Cerebellar cortex (tissue), 1 donor: ENCODE measurements at places on chromosomes 12 and 14.

- no peak for DNase-seq
Measured at GRCh38 chr12:124493809-124494750, 73.3 kb downstream of the NCOR2 start.

DNA sequence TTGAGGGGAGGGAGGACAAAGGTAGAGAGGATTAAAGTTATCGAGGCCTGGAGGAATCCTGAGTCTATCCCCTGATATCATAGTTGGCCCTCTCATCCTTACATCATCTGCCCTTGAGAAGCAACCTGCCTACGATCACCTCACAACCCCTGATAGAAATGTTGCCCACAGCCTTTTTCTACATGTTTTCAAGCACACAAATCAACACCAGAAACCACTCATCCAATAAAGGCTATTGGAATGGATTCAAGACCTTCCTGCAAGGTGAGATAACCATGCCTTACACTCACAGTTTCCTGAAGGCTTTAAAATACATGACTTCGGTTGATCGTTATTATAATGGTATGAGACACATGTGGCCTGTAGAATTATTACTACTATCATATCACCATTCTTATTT lies 175.7 kb upstream of the EGLN3 start:
- no peak for DNase-seq

- no peak for DNase-seq
Measured at GRCh38 chr14:47778631-47779030, 103.2 kb upstream of the MDGA2 start.

DNA sequence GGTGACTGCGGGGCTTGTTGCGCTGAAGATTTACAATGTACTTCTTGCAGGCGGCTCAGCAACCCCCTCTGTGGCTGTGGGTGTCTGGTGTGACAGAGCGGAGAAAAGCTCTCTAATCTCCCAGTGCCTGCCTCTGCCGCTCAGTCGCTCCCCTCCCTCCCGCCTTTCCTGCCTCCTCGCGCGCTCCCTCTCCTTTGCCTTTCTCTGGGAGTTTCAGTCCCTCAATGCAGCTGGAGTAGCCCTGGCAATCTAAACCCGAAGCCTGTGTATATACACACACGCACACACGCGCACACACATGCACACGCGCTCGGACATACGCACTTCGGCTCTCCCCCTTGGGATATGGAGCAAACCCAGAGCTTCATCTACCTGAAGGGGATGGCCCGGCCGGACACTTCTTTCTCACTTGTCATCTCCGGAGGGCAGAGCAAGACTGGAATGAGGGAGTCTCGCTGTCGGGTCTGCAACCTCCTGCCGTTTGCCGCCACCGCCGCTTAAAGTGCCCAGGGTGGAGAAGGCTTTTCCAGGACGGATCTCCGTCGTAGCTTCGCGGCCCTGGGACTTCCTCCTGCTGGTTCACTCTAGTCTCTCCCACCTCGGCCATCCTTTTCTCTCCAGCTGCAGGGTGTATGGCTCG lies 599 bp upstream of the TRHDE start:
- peak; percentile 73 for DNase-seq

DNA sequence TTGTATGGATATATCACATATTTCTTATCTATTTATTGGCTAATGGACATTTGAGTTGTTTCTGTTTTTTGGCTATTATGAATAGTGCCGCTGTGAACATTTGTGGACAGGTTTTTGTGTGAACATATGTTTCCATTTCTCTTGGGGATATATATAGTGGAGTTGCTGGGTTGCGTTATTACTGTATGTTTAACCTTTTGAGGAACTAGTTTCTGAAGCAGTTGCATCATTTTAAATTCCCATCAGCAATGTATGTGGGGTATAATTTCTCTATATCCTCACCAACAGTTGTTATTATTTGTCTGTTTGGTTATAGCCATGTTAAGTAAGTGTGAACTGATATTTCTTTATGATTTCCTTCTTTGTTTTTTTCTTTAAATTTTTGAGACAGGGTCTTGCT lies 10.7 kb downstream of the TCTN2 start:
- no peak for DNase-seq

DNA sequence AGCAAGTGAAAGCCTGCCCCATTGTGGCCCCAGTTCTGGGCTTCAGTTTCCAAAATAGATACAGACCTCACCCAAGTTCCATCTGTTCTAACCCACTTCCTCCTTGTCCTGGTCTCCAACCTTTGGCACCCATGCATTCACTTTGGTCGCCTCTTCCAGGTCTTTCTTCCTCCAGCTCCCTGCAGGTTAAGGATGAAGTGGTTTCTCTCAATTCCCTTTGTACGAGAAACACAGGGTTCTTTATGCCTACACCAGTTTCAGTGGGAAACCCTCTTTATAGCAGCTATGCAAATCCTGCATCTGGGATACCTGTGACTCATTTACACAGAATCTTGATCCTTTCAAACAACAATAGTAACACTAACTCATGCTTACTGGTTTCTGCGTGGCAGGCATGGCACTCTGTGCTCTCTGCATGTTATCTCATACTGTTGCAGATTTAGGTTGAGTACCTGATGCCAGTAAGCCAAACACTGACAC lies 110.6 kb upstream of the AMIGO2 start:
- peak; percentile 66 for DNase-seq

DNA sequence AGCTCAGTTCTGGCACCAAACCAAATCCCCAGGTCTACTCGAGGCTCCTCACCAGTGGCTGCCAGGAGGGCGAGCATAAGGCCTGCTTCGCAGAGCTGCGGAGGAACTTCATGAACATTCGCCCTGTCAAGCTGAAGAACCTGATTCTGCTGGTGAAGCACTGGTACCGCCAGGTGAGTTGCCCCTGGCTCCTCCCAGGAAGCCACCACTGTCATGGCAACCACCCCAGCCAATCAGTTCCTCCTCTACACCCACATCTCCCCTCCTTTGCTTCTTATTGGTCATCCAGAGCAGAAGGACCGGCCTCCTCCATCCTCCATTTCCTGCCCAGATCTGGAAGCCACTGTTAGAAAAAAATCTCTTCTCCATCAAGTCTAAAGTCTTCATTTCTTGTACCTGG lies 17.2 kb upstream of the OAS2 start:
- no peak for DNase-seq

GRCh38 chr12:46470975-46471374 lies 98.4 kb upstream of the SLC38A2 start:
- DNase-seq, result no peak

DNA sequence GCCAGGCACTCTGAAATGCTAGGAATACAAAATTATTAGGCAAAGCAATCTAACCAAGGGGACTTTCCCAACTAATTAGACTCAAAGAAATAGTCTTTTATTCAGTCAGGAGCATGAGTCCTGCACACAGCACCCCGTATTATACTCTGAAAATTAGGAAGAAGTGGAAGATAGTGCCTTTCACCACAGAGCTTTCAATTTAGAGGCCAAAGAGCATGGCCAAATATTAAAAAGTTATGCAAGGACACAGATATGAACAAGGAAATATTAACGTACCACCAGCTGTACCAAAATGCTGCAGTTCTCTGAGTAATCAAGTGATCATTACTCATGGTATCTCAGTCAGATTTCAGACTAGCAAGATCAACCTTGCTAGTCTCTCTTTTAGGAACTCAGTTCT lies 22.6 kb upstream of the MDM2 start:
- no peak for DNase-seq

DNA sequence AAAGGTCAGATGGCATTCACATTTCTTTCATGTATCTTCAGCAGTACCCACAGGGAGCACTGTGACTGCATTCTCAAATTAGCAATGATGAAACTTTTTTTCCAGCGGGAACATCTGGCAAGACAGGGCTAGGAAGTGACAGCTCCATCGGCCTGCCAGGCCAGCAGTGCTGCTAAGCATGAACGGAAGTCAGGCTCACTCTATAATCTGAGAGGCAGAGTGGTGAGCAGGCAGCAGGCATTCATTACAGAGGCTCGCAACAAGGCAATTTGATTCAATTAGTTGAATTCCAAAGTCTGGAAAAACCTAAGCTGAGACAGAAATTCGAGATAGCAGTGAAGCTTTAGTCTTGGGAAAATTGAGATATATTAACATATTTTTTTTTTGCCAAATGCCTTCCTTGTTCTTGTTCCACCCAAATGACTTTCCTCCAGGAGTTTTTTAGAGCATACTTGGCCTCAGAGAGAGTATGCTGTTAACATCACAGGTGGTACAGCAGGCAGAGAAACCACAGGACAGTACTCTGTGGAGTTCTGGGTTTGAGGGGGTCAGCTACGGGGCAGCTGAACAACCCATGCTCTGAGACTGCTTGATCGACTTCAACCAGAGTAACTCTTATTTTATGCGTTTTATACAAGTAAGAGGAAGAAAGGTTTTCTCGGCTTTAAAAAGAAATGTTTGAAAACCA lies 414.9 kb downstream of the APAF1 start:
- DNase-seq, result no peak

GRCh38 chr12:46124132-46124847 lies 133.9 kb upstream of the SCAF11 start:
- no peak for DNase-seq

DNA sequence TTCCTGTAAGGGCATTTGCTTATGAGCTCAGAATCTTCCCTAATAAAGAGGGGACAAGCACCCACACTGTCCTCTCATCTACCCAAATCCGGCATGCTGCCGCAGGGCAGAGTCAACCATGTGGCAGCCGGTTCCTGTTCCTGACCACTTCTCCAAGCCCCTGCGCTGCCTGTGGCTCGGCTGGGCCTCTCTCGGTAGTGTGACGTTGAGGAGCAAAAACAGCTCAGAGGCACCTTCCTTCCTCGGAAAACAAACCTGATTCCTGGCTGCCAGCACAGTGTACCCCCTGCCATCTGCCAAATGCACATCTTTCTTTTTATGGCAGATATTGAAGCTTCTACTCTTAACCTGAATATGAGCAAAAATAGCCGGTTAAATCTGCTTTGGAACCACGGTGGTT lies 50.5 kb downstream of the CFAP251 start:
- DNase-seq, result peak; percentile 58

DNA sequence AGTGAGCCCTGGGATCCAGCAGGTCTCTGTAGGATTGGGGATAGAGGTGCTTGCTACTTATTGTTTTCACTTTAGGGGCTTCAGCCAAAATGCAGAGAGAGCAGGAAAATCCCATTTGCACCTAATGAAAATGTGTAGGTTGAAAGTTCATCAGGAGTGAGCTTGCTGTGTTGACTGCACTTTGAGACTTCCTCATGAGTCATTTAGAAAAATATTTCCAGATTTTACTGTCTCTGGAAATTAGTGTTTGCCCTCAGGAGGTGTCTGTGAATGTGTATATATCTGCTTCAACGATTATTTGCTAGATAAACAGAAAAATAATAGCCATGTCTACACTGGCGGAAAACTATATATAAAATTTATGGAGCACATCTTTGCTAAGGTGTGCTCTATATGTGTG lies 159.3 kb downstream of the CAND1 start:
- DNase-seq, result no peak

DNA sequence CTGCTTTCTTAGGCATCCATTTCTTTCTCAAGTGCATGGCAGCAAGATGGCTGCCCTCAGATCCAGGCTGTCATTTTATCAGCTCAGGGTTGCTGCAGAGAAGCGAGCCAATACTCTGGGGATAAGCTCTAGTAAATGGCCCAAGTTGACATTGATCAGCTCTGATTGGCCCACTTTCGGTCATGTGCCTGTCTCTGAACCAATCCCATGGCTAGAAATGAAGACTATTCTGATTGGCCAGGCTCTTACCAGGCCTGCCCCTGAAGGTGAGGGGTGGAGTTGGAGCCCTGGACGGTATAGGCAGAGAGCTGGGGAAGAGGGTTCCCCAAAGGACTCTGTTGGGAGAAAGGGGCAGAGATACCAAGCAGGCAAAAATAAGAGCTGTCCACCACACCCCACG lies 41.4 kb downstream of the MYO1H start:
- no peak for DNase-seq

GRCh38 chr14:43356979-43357545 lies 1150.0 kb downstream of the FSCB start:
- no peak for DNase-seq

- no peak for DNase-seq
Measured at GRCh38 chr12:56776654-56777053, 13.5 kb downstream of the HSD17B6 start.

- no peak for DNase-seq
Measured at GRCh38 chr12:124866883-124867400, 3.3 kb upstream of the SCARB1 start.

DNA sequence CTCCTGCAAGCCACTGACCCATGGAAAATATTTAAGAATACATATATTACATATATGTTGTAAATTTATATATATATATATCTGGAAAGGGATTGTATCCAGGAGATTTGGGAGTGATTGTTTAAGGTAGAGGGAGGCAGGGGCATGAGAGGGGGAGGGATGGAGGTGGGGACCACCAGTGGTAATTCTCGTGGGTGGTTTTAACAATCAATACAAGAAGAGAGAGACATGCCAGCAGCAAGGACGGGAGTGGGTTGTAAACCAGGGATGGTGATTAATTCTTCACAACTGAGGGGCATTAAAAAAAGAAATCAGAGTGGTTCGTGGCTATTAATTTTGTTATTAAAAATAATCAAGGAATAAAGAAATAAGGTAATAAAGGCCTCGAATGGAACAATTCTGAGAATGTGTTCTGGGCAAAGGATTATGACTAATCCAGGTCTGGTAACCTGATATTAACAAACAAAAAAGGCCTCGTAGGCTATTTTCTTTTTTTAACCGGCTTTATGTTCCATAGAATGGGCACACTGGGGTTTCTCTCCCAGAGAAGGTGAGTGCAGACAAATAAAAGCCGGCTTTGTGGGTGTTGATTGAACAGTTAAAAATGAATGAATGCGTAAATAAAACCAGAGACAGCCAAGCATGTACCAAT lies 8.3 kb upstream of the RTL1 start:
- no peak for DNase-seq

DNA sequence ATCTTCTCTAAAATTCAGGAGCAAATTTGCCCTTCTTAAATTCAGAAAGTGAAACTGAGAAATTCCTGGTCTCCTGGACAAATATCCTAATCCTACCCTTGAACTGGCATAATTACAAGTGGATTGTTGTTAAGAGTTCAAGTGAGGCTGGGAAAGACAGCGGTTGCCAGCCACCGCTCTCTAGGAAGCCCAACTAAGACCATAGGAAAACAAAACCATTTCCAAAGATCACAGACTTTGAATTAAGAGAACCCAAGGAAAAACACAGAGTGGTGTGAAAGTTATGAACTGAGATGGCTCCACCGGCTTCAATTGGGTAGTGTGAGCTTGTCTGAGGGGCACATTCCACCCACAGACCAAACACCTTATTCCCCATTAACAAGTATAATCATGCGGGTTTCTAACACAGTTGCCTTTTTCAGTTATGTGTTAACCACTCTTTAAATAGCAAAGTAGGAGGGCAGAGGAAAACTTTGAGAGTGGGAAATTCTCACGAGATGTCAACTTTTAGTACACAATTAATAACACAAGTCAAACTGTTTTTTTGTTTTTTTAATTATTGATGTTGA lies 1628.8 kb upstream of the SEL1L start:
- DNase-seq, result no peak

DNA sequence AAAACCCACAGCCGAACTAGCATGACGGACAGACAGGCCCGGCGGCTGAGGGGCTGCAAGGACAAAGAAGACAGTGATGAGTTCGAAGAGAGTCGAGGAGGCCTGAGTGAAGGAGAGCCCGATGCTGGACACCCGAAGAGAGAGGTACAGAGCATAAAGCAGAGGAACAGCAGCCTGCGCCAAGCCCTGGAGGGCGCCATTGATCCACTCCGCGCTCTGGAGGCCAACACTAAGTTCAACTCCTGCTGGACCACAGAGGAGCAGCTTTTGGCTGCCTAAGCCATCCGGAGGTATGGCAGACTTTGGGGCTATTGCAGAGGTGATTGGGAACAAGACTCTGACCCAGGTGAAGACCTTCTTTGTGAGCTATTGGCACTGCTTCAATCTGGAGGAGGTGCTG lies 7.8 kb upstream of the PLXNC1 start:
- no peak for DNase-seq
